ENCODE measurements at places on chromosomes 6 and 20.

GRCh38 chr20:17202673-17203072 is 24.2 kb upstream of the PCSK2 start:
- peaks cover 10% of the 10 kb centered on the region for H3K27me3 ChIP-seq
- H3K4me3 ChIP-seq = no peak overlapping the region
- no peaks in the 10 kb centered on the region for H3K4me1 ChIP-seq
- no peak for DNase-seq

GRCh38 chr6:149563203-149563927 is 2.8 kb upstream of the GINM1 start:
- H3K27me3 ChIP-seq = no peaks in the 10 kb centered on the region
- DNase-seq = peak; percentile 88
- H3K27ac ChIP-seq = no peak overlapping the region
- H3K4me3 ChIP-seq = no peak overlapping the region
- H3K36me3 ChIP-seq = no peaks in the 10 kb centered on the region

DNA sequence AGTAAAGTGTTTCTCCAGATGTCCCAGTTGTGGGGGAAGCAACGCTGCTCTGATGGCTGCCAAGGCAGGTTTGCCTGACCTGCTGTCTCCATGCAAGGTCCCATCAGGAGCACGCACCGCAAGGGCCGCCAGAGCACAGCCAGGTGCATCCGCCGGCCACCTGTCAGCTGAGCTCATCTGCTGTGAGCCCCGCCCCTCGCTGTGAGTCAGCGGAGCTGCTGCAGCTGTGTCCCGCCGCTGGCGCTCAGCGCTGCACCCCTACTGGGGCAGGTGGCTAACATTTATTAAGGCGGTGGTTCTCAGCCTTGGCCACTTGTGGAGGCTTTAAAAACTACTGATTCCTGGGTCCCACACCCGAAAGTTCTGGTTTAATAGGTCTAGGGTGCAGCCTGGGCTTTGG is 225.7 kb downstream of the UST start:
- H3K27ac ChIP-seq = no peak overlapping the region
- no peaks in the 10 kb centered on the region for H3K27me3 ChIP-seq
- no peaks in the 10 kb centered on the region for H3K36me3 ChIP-seq
- peak; percentile 32 for DNase-seq
- H3K4me1 ChIP-seq = peaks cover 6% of the 10 kb centered on the region
- no peak overlapping the region for H3K4me3 ChIP-seq

GRCh38 chr6:69416776-69417175 is 380.0 kb downstream of the LMBRD1 start:
- peak; percentile 22 for DNase-seq

GRCh38 chr6:133786016-133786415 is 102.9 kb upstream of the TCF21 start:
- H3K27ac ChIP-seq = no peak overlapping the region
- no peaks in the 10 kb centered on the region for H3K36me3 ChIP-seq

GRCh38 chr6:165985806-165986299 is 181.8 kb downstream of the TBXT start:
- no peaks in the 10 kb centered on the region for H3K36me3 ChIP-seq
- H3K27me3 ChIP-seq = peaks cover 43% of the 10 kb centered on the region
- no peak overlapping the region for H3K27ac ChIP-seq
- H3K4me1 ChIP-seq = peaks cover 26% of the 10 kb centered on the region
- DNase-seq = no peak

GRCh38 chr6:166952121-166952520 is 4.2 kb downstream of the RNASET2 start:
- H3K4me3 ChIP-seq = no peak overlapping the region
- H3K27ac ChIP-seq = no peak overlapping the region
- H3K4me1 ChIP-seq = peaks cover 18% of the 10 kb centered on the region
- H3K27me3 ChIP-seq = no peaks in the 10 kb centered on the region

GRCh38 chr6:39819676-39820075 is 27.5 kb downstream of the DAAM2 start:
- DNase-seq = no peak
- no peaks in the 10 kb centered on the region for H3K27me3 ChIP-seq
- no peak overlapping the region for H3K4me3 ChIP-seq

- no peak for DNase-seq
- peak overlapping the region; percentile 81 for H3K27ac ChIP-seq
- no peaks in the 10 kb centered on the region for H3K36me3 ChIP-seq
Measured at GRCh38 chr6:22150368-22151035, 146.3 kb downstream of the PRL start.

GRCh38 chr6:144418959-144419545 is 133.9 kb downstream of the UTRN start:
- H3K4me3 ChIP-seq = no peak overlapping the region
- DNase-seq = no peak
- no peak overlapping the region for H3K27ac ChIP-seq
- peaks cover 6% of the 10 kb centered on the region for H3K4me1 ChIP-seq

GRCh38 chr6:98905759-98906158 is 42.0 kb downstream of the FBXL4 start:
- H3K4me3 ChIP-seq = no peak overlapping the region
- no peak overlapping the region for H3K27ac ChIP-seq
- no peaks in the 10 kb centered on the region for H3K27me3 ChIP-seq
- no peaks in the 10 kb centered on the region for H3K4me1 ChIP-seq
- no peak for DNase-seq

DNA sequence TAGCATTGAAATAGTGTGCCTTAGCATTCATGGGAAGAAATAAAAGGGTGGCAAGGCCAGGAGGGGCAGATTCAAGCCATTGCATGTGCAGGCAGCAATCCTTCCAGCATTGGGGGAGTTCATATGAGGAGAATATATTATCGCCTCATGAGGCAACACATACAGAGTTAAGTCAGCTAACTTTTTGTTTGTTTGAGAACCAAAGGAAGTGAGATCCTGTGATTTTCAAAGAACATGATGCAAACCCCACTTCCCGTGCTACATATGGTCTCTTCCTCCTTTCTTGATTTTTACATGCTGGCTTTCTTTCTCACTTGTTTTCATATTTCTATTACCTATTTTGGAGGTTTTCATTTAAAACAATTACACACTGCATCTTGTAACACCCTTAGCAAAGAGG is 579.7 kb upstream of the ARID1B start:
- H3K36me3 ChIP-seq = no peaks in the 10 kb centered on the region
- H3K27me3 ChIP-seq = no peaks in the 10 kb centered on the region
- no peak overlapping the region for H3K27ac ChIP-seq
- no peaks in the 10 kb centered on the region for H3K4me1 ChIP-seq
- no peak for DNase-seq

DNA sequence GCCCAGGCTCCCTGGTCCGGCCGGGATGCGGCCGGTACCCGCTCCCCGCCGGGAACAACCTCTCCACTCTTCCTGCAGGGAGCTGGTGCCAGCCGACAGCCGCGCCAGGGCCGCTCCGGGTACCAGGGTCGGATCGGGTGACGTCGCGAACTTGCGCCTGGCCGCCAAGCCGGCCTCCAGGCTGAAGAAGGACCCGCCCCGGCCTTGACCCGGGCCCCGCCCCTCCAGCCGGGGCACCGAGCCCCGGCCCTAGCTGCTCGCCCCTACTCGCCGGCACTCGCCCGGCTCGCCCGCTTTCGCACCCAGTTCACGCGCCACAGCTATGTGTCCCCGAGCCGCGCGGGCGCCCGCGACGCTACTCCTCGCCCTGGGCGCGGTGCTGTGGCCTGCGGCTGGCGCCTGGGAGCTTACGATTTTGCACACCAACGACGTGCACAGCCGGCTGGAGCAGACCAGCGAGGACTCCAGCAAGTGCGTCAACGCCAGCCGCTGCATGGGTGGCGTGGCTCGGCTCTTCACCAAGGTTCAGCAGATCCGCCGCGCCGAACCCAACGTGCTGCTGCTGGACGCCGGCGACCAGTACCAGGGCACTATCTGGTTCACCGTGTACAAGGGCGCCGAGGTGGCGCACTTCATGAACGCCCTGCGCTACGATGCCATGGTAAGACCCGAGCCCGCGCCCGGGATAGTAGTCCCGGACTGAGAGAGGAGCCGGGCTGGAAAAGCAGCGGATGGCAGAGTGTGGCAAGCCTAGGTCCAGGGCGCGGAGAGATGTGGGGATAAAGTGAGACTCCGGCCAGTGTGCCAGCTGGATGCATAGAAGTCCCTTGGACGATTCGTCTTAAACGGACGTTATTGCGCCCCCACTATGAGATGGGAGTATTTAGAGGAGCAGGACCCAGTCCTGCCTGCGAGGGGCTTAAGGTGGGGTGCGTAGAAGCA is at the start of gene NT5E:
Gene NT5E (plus strand): TSS at position 266 of the 942 bp plus-strand sequence. CDS start 57 bp downstream, at position 323.
- peaks cover 10% of the 10 kb centered on the region for H3K4me1 ChIP-seq
- H3K27me3 ChIP-seq = no peaks in the 10 kb centered on the region
- DNase-seq = peak; percentile 82
- peaks cover 4% of the 10 kb centered on the region for H3K36me3 ChIP-seq

DNA sequence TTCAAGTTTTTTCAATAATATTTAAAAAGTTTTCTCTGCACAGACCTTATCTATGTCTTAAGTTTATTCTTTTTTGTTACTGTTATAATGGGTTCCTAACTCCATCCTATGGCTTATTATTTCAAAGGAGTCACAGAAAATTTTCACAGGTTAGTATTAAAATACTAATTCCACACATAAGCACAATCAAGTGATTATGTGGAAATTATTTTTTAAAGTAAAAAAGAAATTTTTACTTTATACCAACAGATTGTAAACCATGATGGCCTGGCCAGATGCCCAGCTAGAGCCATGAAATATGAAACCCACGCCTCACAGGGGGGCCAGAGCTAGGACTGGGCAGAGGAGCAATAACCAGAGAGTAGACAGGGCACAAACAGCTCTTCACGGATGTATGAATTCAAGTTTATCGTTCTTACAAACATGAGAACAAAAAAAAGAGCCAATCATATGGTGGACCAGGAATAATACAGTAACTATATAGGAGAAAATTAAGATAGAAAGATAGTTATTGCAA is 34.0 kb downstream of the NUDT3 start:
- peaks cover 13% of the 10 kb centered on the region for H3K4me1 ChIP-seq
- no peaks in the 10 kb centered on the region for H3K27me3 ChIP-seq
- DNase-seq = no peak
- H3K4me3 ChIP-seq = no peak overlapping the region
- H3K36me3 ChIP-seq = no peaks in the 10 kb centered on the region

GRCh38 chr6:108322728-108323127 is 27.9 kb downstream of the AFG1L start:
- no peak overlapping the region for H3K4me3 ChIP-seq
- DNase-seq = no peak
- no peak overlapping the region for H3K27ac ChIP-seq
- H3K36me3 ChIP-seq = peaks cover 7% of the 10 kb centered on the region
- no peaks in the 10 kb centered on the region for H3K4me1 ChIP-seq
- H3K27me3 ChIP-seq = no peaks in the 10 kb centered on the region

Data from mesenchymal stem cell (in vitro differentiated cells and primary cell).